NCI-H146 (cell line): ENCODE measurements at places on chromosomes 12 and 14.
A peak's percentile ranks its signal among the peaks of the same experiment; 100 is the strongest.

DNA sequence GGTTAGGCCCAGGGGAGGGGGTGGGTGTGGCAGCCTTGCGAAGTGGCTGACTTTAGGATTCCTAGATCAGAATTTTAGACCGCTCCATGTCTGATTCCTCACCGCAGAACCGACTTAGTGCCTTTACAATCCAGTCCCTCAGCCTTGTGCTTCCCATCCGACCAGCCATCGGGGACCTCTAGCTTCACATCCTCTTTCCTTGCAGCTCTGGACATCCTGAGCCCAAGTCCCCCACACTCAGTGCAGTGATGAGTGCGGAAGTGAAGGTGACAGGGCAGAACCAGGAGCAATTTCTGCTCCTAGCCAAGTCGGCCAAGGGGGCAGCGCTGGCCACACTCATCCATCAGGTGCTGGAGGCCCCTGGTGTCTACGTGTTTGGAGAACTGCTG lies 557 bp downstream of the COPS7A start:
- DNase-seq, result peak; percentile 82

GRCh38 chr12:115223322-115223721 lies 539.3 kb upstream of the TBX3 start:
- DNase-seq, result no peak

DNA sequence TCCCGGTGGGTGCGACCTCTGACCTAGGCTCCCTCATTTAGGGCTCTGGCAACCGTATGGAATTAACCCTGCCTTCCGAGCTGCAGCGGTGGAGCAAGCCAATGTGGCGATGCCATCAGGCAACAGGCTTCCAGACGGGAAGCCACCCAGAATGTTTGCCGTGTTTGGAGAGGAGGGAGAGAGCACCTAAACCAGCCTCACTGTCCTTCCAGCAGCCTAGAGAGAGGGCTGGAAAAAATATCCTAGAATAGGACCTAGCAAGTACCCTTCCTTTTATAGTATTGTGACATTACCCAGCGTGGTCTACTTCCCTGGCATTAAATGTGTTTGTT lies 287 bp upstream of the SLC2A13 start:
- no peak for DNase-seq

DNA sequence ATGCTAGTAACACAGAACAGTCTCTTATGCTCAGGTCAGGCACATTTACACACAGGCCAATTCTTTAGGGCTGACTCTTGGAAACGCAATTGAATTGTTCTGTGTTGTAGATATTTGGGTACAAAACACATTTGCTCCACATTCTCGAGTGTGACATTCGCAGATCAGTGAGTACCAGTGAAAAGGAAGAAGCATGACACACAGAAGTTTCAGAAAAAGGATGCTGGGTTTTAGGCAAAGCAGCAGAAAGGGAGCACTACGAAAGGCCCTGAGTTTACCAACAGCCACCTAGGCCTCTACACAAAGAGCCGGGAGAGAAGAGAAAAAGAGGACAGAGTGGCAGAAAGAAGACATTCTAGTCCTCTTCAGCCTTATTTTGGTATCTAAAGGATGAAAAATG lies 254.4 kb upstream of the BTG1 start:
- DNase-seq, result no peak

- DNase-seq, result no peak
Measured at GRCh38 chr12:42790761-42791151, 201.2 kb upstream of the PRICKLE1 start.

- DNase-seq, result peak; percentile 8
Measured at GRCh38 chr14:75654127-75654732, 6.4 kb downstream of the ERG28 start.

DNA sequence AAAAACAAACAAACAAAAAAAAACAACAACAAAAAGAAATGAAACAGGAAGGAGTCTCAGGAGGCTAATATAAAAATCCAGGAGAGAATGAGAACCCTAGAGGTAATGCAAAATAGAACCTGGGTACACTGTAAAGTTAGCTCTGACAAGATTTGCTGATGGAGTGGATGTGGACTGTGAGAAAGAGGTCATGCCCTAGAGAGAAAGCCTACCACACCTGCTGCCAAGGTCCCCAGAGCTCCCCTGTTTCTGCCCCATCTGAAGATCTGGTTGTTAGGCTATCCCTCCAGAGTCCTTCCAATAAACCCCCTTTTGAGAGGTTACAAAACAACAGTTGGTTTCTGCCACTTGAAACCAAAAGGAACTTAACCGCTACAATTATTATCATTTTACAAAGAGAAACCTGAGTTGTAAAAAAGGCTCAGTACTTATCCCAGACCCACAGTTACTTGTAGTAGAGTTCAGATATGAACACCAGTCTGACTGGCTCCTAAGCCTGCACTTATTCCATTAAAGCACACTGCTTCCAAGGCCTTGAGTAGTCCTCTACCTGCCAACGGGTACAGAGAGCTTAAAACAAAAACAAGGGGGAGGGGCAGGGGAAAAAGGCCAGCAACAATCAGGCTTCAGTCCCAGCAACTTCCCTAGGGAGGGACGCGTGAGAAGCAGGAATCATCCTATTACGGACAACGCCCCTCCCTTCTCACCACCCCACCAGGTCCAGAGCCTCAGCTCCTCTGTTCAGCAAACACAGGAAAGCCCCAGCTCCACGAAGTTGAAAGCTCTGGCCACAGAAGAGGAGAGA lies 27.7 kb downstream of the PPP1R13B start:
- no peak for DNase-seq

- peak; percentile 54 for DNase-seq
Measured at GRCh38 chr14:90518941-90519256, 122.1 kb downstream of the CALM1 start.

DNA sequence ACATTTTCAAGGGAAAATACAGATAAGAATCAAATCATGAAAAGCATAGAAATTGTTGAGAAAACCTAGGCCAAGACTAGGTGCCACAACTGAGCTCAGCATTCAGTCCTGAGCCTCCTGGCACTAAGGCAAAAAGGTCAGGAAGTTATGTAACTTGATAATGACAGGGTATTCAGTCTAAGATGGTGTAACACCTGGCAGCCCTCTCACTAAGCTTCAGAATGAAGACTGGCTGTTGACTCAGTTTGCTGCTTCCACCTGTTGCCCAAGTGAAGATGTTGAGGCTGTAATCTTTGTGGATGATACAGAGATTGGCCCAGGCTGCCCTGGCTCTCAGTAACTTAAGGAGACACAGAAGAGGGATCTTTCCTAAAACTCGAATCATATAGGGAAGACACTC lies 19.6 kb downstream of the PROX2 start:
- DNase-seq, result no peak

DNA sequence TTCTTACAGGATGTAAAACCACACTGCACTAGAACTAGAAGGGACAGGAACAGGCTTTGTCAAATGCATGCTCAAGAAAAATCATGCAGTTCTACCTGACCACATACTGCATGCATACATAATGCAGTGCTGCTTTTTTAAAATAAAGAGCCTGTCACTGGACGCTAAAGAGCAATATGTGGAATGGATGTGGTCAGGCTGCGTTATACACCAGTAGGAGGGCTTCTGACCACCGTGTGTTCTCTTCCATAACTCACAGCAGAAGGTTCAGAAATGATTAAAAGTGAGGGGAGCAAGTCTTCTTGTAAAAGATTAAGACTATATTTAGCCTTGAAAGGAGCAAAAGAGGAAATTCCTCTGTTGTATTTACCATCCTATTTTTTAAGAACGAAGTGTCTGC lies 392.0 kb downstream of the EMP1 start:
- DNase-seq, result no peak

DNA sequence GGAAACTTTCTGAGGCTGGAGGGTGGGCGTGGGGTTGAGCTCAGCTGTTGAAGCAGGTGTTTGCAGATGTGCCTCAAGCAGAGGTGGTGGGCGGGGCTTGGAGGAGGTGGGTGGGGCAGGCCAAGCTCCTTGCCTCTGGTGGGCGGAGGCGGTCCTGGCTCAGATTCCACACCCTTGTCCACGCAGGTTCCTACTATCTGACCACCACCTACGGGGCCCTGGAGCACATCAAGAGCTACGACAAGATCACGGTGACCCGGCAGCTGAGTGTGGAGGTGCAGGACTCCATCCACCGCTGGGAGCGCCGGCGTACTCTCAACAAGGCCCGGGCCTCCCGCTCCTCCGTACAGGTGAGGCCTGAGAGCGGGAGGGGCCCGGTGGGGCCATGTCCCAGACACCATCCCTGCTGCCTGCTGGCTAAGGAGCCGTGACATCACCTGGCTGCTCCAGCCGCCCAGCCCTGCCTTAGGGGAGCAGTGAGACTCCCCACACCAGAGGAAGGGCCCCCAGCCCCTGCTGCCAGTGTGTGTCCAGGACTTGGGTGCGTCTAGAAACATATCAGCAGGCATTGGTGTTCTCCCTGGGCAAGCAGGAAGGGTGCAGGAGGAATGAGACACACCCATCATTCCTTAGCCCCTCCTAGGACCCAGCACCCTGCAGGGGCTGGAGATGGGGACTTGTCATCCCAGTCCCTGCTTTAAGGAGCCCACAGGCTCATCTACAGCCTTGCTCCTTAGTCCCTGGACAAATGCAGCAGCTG lies 63.4 kb downstream of the LGMN start:
- no peak for DNase-seq

GRCh38 chr14:104393898-104394381 lies 185.6 kb upstream of the C14orf180 start:
- no peak for DNase-seq

DNA sequence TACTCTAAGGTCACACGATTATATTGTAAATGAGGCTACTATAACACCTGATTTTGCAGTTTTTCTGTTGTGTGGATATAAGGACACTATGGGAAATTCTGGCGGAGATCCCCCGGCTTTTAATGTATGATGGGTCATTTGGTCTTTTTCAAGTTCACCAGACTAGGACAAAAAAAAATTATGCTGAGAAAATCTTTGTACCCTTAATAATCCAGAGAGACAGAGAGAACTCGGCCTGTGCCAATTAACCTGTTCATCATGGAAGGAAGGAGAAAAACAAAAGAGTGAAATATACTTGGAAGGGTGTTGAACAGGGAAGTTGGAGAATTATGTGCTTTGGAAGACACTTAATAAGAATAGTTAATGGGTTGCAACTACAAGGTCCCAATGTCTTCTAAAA lies 62.2 kb upstream of the KICS2 start:
- no peak for DNase-seq

DNA sequence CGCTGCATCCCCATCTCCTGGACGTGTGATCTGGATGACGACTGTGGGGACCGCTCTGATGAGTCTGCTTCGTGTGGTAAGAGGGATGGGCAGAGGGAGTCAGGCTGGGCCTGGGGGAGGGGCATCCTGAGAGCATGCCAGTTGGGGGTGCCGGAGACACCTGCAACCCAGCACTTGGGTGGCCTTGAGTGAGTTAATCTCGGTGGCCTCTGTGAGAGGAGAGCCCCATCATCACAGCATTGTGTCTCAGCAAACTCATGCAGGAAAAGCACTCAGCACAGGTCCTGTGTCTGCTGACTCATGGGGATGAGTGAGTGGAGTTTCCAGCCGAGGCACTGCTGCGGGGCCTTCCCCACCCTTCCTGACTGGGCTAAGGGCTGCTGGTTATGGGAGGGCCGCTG lies 19.6 kb upstream of the LRP1-AS start:
- no peak for DNase-seq

DNA sequence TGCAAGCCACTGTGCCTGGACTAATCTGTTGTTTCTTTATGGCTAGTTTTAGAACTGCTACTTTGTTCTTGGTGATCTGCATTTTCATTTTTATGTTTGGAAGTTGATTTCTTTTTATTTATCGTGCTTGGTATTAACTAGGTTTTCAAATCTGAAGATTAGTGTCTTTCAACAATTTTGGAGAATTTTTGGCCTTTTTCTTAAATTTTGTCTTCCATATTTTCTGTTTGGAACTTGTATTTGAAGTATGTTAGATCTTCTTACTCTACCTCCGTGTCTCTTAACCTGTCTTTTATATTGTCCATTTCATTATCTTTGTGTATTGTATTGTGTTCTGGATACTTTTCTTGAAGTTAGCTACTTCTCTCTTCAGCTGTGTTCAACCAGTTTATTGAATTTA lies 9.5 kb downstream of the FRS2 start:
- DNase-seq, result no peak

GRCh38 chr12:43066471-43066870 lies 476.9 kb upstream of the PRICKLE1 start:
- DNase-seq, result no peak

- DNase-seq, result no peak
Measured at GRCh38 chr12:19404242-19404880, 34.9 kb upstream of the AEBP2 start.

DNA sequence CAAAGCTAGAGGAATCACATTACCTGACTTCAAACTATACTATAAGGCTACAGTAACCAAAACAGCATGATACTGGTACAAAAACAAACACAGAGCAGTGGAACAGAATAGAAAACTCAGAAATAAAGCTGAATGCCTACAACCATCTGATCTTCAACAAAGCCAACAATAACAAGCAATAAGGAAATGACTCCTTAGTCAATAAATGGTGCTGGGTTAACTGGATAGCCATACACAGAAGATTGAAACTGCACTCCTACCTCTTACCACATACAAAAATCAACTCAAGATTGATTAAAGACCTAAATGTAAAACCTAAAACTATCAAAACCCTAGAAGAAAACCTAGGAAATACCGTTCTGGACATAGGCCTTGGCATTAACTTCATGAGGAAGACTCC lies 182.6 kb upstream of the CNOT2 start:
- no peak for DNase-seq

DNA sequence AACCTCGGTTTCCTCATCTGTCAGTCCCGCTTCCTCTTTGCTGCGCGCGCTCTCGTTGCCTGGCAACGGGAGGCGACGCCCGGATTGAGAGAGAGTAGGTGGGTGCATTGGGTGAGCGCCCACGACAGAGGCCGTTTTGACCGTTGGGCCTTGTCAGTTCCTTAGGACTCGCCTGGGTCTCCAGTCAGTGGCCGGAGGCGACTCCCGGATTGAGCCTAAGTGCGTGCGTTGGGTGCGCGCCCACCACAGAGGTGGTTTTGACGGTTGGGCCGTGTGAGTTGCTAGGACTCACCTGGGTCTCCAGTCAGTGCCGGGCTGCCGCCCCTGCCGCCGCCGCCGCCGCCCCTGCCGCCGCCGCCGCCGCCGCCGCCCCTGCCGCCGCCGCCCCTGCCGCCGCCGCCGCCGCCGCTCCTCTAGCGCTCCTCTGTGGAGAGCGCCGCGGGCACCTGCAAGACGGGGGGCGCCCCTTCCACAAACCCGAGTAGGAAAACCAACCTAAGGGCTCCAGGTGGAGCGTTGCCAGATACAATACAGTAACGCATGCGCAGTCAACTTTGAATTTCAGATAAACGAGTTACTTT lies 37.2 kb downstream of the APOBEC1 start:
- DNase-seq, result no peak

GRCh38 chr14:67820428-67820971 lies 921 bp downstream of the RAD51B start:
- peak; percentile 15 for DNase-seq

DNA sequence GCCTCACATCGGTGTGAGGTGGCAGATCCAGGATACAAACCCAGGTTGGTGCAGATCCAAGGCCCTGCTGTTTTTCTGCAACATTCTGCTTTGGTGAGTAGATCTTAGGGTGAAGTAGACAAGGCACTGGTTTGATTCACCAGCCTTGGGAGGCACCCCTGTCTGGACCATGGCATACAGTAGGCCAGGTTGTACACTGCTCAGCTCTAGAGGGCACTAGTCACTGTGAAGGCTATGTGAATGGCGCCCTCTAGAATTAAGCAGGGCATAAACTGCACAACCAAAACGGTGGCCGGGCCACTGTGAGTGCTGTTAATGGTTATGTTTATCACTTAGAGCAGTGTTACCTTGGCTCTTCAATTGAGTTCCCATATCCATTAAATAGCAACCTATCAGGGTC lies 280.6 kb upstream of the PWP1 start:
- DNase-seq, result peak; percentile 45
